T-helper 1 cell (primary cell): ENCODE measurements at places on chromosomes 7 and 10.

GRCh38 chr7:25025218-25025671 lies 45.3 kb upstream of the OSBPL3 start:
- DNase-seq = no peak

DNA sequence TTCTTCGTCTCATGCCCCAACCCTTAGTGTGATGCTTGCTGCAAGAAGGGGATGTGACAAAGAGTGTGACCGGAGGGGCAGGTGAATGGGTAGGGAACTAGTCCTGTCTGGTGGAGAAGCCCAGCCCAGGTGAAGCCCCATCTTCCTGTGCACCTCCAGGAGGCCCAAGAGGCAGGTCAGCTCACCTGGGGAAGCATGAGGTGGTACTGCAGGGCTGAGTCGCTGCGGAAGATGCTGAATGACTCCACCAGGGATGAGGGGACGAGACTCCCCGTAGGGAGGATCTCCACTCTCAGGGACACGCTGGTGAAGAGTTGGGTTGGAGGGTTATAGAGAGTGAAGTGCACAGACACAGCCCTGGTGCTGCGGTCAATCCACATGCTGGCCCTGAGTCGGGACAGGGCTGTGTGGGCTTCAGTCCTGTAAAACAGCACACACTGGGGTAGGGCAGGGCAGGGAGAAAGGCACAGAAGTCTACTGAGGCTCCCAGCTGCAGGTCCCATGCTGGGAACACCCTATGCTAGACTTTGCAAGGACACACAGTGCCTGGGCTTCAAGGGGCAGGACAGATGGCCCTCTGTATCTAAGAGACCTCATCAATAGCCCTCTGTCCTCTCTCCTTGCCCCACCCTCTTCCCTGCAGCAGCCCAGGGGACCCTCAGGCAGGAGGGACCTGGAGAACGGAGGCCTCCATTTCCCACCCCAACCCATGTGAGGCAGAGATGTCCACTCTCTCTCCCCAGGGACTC lies 136.5 kb downstream of the PKD1L1 start:
- DNase-seq = no peak

- no peak for DNase-seq
Measured at GRCh38 chr7:65938336-65938895, 43.6 kb downstream of the GUSB start.

GRCh38 chr7:134996097-134996550 lies 9.8 kb downstream of the AGBL3 start:
- DNase-seq = no peak

DNA sequence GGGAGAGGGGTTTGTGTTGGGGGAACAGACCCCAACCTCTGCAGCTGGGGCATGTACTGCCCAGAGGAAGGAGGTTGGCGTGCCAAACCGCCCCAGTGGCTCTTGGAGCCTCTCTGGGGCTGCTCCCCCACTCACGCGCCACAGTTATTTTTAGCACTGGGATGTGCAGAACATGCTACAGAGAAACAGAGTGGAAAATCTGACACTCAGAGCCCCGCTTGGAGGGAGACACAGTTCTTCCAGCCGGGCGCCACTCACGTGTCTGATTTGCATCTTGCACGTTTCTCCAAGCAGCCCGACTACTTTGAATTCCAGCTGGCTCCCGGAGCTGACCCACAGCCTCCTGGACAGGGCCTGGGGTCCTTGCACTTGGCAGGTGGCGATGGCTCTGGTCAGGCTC lies 182.0 kb downstream of the RPS24 start:
- no peak for DNase-seq

DNA sequence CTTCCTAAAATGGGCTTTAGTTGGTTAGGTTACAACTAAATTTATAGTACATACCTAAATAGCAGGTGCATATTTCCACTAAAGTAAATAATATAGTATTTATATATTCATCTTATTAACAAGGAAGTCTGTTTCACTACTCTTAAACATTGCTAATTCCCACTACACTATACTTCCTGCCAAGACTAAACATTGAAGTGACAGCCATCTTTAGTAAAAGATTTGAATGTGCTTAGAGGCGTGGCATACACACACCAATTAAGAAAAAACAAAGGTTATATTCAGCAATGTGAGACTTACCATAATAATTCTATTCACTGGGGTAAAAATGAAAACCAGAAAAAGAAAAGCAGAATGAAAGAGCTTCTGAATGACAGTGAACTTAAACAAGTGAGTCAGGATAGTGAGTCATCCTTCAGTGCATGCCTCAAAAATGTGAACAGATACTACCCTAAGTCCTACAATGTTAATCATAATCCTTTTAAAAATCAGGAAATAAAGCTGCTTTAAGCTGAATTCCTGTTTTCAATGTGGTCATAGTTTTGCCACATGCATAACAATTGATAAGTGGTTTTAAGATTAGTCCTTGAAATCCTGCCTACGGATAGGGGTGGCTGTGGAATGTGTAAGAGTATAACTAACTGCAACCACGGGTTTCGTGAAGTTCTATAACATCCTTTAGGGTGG lies 59.4 kb downstream of the USP6NL start:
- DNase-seq = no peak

DNA sequence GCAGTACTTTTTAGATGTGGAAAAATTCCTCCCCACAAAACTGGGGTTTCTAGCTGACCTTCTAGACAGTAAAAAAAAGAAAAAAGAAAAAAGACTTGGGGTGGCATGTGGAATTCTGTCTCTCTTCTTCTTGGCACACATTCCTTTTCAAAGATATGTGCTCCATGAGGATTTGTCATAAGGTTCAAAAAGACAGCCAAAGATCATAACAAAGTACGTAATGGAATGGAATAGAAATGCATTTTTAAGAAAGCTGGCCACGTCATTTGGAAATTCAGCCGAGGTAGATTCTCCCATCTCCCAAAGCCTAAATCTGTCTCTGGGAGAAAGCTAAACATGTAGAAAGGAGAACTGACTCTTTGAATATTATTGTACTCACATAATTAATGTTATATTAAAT lies 381.3 kb upstream of the NFE2L3 start:
- DNase-seq = no peak

- DNase-seq = no peak
Measured at GRCh38 chr10:31605861-31606525, 287.0 kb downstream of the ZEB1 start.

GRCh38 chr7:112462236-112462635 lies 12.0 kb downstream of the IFRD1 start:
- no peak for DNase-seq

DNA sequence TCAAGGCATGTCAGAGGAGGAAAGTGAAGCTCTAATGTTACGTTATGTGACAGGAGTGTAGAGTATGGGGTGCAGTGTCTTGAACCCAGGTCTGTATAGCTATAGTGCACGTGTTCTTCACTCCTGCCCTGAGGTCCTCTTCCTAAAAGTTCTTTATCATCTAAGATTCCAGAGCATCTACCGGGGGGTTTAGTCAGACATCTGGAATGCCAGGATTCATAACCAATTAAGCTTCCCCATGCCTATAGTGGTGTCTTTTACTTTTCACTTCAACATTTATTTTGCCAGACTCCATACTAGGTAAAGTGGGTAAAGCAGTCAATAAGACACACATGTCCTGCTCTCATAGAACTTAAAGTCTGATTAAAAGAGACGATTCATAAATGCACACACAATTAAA lies 22.4 kb downstream of the PPP1R3C start:
- DNase-seq = no peak

DNA sequence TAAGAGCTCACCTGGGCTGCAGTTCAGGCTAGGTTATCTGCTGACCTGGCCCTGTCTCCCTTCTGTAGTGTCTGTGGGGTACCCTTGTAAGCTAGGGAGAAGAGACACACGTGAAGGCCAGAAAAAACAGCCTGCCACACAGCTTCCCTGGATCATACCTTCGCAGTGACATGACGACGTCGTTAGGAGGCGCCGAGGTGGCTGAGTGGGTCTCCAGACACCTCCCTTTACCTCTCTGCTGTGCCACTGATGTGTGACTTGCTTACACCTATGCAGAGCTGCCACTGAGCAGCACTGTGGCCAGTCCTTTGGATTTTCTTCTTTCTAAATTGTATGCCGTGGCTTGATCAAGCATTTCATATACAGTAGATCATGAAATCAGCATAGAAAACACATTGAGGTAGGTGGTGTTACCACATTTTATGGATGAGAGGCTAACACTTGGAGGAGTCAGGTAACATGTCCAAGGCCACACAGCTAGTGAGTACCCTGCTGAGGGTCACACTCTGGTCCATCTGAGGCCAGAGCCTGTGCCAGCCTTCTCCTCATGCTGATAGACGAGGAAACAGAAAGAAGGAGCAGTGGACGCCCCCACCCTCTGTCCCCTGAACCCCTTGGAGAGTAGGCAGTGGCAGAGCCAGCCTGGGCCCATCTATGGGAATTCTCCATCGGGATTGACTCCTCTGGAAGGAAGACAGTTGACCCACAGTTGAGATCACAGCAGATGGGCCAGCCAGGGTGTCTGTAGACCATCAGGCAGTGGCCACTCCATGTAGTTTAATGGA lies 23.1 kb downstream of the HTRA1 start:
- DNase-seq = no peak

DNA sequence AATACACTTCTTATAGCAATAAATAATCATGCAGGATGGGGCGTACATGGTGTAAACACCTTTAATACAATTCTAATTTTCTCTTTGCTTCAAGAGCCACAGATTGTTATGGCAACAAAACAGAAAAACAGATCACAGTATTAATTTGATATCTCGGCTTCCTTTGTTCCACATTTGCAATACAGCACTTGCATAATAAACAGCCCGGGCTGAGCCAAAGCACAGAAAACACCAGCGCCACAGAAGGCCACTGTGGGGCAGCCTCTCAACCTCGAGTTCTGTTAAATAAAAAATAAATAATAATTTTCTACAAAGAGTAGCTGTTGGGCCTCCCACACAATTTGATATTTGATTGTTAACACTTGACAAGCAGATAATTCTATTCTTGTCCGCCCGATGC lies 255.9 kb downstream of the USP6NL start:
- no peak for DNase-seq

DNA sequence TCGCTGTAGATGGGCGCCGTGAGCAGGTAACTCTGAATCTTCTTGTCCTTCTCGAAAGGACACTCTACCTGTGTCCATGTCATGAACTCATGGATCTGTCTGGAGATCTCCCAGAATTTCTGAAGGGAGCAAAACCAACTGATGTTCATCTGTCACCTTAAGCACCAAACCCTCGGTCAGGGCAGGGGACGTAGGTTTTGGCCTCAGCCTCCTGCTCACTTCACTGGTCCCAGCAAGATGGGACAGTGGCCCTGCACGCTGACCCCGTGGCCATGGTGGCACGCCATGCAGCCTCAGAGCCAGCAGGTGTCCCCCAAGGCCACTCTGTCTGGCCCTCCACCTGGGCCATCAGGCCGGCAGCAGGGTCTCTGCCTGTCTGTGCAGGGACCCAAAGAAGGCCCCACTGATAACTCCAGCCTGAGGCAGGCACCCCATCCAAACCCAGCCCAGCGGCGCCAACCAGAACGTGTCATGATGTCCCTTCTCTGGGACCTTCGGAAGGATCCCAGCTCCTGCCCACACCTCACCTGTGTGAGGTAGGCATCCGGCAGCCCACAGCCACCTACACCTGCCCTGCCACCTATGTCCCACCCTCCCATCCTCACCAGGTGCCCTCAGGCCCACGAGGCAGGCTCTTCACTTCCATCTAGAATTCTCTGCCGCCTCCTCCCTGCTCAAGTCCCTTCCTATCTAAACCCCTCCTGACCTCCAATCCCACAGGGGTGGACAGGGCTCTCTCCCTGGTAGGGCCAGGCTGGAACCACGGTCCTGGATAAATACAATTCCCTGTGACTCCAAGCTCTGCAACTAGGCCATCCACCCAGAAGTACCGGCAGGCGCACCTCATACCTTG lies 59.0 kb downstream of the CSGALNACT2 start:
- no peak for DNase-seq

GRCh38 chr7:47335557-47336471 lies 246.1 kb downstream of the TNS3 start:
- DNase-seq = no peak
